ENCODE measurements at places on chromosomes 1 and 21.

DNA sequence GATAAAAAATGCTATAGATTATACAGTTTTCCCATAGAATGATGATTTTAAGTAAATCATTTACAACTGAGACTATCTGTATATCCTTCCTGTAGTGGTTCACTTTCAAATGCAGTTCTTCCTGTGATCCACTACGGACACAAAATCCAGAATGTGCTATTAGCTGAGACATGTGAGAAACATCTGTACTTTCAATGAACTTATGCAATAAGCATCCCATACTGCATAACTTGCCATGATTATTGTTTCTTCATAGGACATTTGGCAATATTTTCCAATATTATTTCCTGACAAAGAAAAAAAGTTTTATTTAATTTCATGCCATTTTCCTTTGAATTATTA lies 83.5 kb upstream of the PRDX6 start:
- DNase-seq: no peak

DNA sequence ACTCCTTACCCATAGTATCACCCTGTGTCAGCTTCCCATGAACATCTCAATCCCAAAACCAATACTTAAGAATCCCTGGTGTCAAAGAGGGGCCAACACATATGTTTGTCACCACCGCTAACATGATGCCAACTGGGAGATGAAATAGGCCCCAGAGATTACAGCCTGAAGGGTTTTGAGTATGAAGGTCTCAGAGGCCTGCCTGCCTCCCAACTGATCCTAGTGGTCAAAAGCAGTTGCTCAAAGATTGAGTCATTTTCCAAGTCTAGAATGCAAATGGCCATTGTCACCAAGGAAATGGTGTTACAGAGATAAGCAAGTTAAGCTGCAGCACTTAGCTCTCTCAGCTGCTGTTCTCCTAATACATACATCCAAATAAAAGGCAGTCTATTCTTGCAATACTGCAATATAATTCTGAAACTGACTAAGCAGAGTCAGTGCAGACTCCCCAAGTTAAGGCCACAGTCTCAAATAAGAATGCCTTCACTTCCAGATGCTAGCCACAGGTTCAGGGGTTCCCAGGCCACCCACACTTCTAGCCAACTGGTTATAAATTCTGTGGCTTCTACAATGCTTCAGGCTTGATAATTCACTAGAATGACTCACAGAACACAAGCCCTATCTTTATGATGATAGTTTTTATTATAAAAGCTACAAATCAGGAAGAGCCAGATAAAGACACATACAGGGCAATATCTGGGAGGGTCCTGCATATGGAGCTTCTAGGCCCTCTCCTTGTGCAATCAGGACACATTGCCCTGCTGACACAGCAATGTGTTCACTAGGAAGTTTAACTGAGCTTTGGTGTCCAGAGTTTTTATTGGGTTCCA lies 18.7 kb downstream of the DUSP10 start:
- DNase-seq: no peak

- no peak for DNase-seq
These were observed 48.5 kb downstream of the PIGK start for GRCh38 chr1:77170687-77171086.

GRCh38 chr1:246788895-246789338 lies 64.7 kb downstream of the SCCPDH start:
- DNase-seq: no peak

DNA sequence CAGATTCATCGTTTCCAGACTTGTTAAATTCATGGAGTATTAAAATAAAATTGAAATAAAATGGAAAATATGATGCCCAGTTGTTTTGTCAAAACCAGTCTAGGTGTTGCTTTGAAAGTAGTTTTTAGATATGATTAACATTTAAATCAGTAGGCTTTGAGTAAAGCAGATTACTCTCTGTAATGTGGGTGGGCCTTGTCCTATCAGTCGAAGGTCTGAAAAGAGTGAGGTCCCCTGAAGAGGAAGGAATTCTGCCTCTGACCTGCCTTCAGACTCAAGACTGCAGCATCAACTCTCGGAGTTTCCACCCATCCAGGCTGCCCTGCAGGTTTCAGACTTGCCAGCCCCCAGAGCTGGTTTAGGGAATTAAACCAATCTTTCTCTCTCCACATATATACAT lies 36.2 kb downstream of the C21orf91 start:
- no peak for DNase-seq

DNA sequence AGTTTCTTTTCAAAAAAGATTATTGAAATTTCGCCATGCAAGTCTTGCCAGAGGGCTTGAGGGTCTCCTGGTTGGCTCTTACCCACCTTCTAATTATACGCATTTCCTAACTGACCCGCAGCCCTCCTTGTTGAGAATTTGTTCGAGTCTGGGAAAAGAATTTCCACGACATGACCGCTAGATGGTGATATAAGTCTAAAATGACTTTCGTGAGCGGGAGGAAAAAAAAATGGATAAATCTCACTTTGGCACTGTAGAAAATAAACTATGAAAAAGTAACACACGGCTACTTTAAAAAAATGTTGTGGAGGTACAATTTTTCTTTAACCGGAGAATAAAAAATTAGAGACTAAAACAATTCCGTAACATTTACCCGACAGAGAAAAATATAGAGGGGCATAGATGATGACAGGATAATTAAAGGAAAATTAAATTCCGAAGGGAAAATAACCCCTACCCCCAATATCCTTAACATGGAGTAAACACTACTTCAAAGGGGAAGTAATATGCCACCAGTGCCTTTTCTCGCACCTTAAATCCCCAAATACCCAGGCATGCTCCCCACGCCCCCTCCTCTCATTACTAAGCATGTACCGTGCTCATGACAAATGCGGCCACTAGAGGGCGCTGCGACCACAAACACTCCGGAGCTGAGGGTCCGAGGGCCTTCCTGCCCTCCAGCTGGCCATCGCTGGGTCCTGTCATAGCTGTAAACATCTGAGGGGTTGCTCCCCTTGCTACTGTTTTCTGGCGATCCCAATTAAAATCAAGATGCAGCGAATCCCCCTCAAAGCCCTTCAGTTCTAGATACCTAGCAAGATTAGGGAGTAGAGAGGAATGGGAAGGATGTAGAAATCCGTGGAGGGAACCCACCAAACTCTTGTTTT lies 266.9 kb downstream of the ASTN1 start:
- peak; percentile 27 for DNase-seq

- DNase-seq: peak; percentile 51
These were observed 34.2 kb upstream of the COX20 start for GRCh38 chr1:244801246-244801645.

- no peak for DNase-seq
These were observed 59.0 kb downstream of the HUNK start for GRCh38 chr21:31931644-31932469.

- DNase-seq: no peak
These were observed 158.3 kb downstream of the PRDM16 start for GRCh38 chr1:3227351-3227704.

- peak; percentile 47 for DNase-seq
These were observed 130.4 kb downstream of the HS2ST1 start for GRCh38 chr1:87044840-87045239.

DNA sequence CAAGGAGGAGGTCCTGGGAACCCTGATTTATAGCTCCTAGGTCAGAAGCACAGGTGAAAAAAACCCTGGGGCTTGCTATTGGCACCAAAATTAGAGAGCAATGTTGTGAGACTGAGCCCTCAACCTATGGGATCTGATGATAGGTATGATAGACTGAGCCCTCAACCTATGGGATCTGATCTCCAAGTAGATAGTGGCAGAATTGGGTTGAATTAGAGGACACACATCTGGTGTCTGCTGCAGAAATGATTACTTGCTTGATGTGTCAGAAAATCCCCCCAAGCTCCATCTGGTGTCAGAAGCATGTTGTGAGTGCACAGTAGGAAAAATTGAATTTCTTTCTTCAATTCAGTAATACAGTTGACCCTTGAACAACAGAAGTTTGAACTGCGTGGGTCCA lies 62.4 kb downstream of the MAP3K21 start:
- DNase-seq: no peak

DNA sequence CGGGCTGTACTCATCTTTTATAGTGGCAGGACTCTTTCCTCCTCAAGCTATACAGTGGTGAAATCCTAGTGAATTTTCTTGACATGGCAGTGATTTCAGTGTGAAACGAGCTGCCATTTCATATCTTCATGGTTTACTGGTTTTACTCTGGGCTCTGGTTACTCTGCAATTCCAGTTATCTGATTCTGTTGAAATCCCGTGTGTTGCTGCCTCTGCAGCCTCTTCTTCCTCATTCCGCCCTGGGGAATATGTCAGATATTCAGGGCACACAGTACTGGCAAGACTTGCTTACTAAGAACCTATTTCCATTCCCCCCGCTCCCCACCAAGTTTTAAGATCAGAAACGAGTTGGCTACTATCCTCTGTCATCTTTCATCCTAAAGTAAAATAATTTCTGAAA lies 7.9 kb upstream of the OR2B11 start:
- DNase-seq: no peak

DNA sequence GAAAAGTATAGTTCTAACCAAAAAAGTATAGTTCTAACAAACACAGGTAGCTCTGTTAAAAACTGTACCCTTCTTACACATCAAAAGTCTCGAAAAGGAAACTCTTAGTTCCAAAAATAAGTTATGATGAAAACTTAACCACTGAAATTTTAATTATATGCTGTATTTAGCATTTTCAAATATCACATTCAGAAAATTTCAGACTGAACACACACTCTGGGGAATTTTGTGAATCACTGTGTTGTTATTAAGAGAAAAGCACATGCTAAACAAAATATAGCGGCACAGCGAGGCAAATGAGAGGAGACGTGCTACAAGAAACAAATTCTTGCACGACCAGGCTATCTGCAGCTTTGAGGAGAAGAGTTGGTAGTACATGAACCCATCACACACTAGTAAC lies 30.4 kb downstream of the VAV3 start:
- no peak for DNase-seq

GRCh38 chr1:10429868-10430215 lies 391 bp upstream of the CENPS start:
- DNase-seq: peak; percentile 17

GRCh38 chr1:39901464-39901713 lies 328 bp downstream of the MYCL start:
- no peak for DNase-seq

- DNase-seq: no peak
These were observed 82.9 kb downstream of the GALNT2 start for GRCh38 chr1:230149751-230150584.

GRCh38 chr21:45525910-45526306 lies 16.3 kb downstream of the SLC19A1 start:
- no peak for DNase-seq

DNA sequence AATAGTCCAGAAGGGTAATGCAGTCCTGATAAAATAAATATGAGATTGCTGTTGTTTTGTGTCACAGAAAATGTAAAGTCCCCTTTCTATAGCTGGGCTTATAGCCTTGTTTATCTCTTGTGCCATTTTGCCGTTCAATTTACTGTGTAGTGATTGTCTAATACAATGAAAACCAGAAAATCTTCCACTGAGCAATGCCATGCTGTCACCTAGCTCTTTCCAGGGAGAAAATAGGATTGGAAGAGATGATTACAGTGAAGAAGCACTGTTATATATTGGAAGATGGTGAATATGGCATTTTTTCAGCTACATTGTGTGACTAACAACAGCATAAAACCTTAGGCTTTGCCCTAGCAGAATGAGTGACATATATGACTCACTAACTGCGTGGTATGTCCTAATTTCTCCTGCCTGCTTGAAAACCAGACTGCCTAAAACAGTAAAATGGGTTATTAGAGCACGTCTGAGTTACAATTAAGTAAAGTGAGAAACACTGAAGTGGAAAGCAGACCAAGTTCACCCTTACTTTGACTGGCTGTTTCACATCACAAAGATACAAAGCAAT lies 332.4 kb upstream of the ZP4 start:
- DNase-seq: no peak

DNA sequence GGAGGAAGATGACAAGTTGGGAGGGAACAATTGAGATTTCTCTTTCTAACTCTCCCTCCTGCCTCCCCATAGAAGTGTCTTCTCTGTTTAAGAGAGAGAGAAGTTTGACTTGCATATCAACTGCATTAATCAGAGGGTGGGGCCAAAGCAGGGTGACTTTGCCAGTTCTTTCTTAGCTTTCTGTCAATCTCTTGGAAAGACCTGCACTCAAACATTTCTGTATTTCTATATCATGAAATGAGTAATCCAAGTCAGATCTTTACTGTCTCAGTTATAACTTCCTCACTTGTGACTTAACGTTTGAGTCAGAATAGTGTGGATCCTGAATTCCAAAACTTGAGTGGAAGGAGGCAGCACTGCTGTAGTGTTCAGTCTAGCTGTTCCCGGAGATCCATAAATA lies 180.8 kb upstream of the KCNK2 start:
- DNase-seq: no peak

- no peak for DNase-seq
These were observed 33.9 kb upstream of the SELENON start for GRCh38 chr1:25765923-25766589.

DNA sequence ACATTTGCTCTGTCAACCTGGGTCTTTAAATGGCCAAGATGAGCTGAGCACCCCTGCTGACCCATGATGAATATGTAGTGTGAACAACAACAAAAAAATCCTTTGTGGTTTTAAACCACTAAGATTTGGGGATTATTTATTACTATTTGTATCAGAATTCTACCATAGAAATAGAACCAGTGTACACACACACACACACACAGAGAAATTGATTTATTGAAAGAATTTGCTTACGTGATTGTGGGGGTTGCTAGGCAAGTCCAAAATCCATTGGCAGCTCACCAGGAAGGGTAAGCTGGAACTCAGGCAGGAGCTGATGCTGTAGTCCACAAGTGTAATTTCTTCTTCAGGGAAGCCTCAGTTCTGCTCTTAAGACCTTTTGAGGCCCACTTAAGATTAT lies 82.5 kb upstream of the MAP1LC3C start:
- DNase-seq: no peak

DNA sequence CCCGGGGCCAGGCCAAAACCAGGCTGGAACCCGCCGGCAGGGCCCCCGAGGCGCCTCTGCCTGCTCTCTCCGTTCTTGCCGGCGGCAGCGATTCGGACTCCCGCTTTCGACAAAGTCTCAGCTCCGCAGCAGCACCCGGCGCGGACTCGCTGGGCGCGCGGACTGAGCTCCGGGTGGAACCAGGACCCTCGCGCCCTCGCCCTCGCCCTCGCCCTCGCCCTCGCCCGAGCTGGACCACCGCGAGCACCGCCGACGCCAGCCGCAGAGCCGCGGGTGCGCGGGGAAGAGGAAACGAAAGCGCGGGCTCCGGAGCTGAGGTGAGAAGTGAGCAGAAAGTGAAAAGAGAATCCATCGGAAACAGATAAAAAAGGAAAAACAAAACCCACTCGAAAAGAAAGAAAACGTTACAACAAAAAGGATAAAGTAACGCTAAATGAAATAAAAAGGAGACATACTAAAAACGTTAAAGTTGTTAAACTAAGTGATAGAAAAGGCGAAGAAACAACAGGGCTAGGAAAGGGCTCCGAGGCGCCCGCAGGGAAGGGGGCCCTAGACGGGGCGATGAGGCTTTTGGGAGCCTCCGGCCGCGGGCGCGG lies 64.9 kb downstream of the MEF2D start:
- DNase-seq: no peak

- DNase-seq: no peak
These were observed 10.1 kb downstream of the AGMAT start for GRCh38 chr1:15574741-15575140.

- DNase-seq: no peak
These were observed 102.4 kb downstream of the CACHD1 start for GRCh38 chr1:64572222-64572900.
